Activated CD8-positive, alpha-beta memory T cell treated with anti-CD3 and anti-CD28 coated beads, Interleukin-2, amount 10 ng/mL, durations not matched to agents 7 days and 5 days (primary cell): ENCODE measurements at places on chromosomes 5 and 9. TPM values are rescaled to one million over a fixed set of nuclear protein-coding genes. Genes with fewer than 3 reads are reported as not detected.

The OR1N1 gene
- not detected for total RNA-seq

The PITX1 gene
- 0.14 TPM for total RNA-seq

The INSL6 gene
- total RNA-seq = not detected

The NUTM2G gene
- not detected for total RNA-seq

The CDH9 gene
- total RNA-seq = not detected

The PCDHA3 gene
- total RNA-seq = not detected

The BTNL3 gene
- not detected for total RNA-seq

- no peak overlapping the region for H3K27ac ChIP-seq
- peaks cover 42% of the 10 kb centered on the region for H3K36me3 ChIP-seq
- no peaks in the 10 kb centered on the region for H3K4me1 ChIP-seq
- H3K4me3 ChIP-seq = no peak overlapping the region
- H3K27me3 ChIP-seq = no peaks in the 10 kb centered on the region
- no peak for DNase-seq
These were observed 66.4 kb downstream of the ELL2 start for GRCh38 chr5:95895251-95895650.

DNA sequence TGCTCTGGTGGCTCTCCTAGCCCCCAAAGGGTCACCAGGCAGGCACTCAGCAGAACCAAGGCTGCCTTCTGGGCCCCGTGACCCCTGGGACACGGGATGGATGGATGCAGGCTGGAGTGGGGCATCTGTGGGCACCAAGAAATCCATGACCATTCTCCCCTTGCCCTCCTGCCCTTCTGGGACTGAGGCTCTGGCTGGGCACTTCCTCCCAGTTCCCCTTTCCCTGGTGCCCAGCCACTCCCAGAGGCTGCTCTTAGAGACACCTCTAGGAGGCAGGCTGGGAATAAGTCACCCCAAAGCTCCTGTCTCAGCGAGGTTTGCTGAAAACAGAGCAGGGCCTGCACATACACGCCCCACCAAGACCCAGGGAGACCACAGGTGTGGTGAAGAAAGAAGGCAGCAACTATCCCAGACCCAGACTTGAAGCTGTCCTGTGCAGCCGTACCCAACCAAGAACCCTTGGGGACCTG is 943 bp downstream of the STING1 start:
- H3K27ac ChIP-seq = peak overlapping the region; percentile 98
- peak overlapping the region; percentile 89 for H3K4me3 ChIP-seq
- peak; percentile 57 for DNase-seq
- no peaks in the 10 kb centered on the region for H3K27me3 ChIP-seq
- peaks cover 35% of the 10 kb centered on the region for H3K4me1 ChIP-seq

DNA sequence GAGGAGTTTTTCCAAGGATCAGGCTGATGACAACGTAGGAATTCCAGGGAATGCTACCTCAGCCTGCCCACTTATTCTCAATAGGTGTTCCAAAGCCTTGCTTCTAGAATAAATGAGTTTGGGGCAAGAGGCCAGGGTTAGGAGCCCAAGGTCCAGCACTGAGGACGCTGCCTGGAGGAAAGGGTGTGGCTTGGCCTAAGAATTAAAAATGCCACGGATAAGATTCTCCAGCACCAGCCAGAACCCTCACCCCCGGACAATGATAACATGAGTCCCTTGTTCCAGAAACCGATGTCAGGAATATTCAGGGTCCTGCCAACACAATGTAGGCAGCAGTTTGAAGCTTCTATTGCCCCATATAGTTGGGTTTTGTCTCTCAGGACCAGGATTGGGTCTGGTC is 7.6 kb downstream of the SPRY4 start:
- H3K4me3 ChIP-seq = no peak overlapping the region
- no peak overlapping the region for H3K27ac ChIP-seq
- no peak for DNase-seq
- no peaks in the 10 kb centered on the region for H3K36me3 ChIP-seq
- H3K4me1 ChIP-seq = peaks cover 7% of the 10 kb centered on the region

- no peak for DNase-seq
- H3K27me3 ChIP-seq = peaks cover 2% of the 10 kb centered on the region
- no peak overlapping the region for H3K4me3 ChIP-seq
- no peaks in the 10 kb centered on the region for H3K4me1 ChIP-seq
- no peak overlapping the region for H3K27ac ChIP-seq
These were observed 275.2 kb downstream of the ADGRV1 start for GRCh38 chr5:90833753-90834152.

- peaks cover 48% of the 10 kb centered on the region for H3K27me3 ChIP-seq
- no peak for DNase-seq
- H3K36me3 ChIP-seq = no peaks in the 10 kb centered on the region
- H3K4me1 ChIP-seq = peaks cover 7% of the 10 kb centered on the region
These were observed 6.0 kb upstream of the CCNJL start for GRCh38 chr5:160318409-160318808.

DNA sequence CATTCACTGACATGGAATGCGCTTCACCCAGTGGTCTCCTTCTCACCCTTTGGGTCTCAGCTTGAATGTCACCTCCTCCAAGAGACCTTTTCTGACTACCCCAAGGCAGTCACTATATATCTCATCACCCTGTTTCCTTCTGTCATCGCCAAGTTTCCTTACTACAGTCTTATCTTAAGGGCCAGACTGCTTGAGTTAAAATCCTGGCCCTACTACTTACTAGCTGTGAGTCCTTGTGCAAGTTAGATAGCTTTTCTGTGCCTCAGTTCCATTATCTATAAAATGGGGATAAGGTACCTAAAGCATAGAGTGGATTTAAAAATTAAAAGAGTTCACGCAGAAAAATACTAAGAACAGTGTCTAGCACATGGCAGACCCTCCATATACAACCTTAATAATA is 132.4 kb downstream of the GABBR2 start:
- H3K27ac ChIP-seq = peak overlapping the region; percentile 61
- no peak for DNase-seq
- peaks cover 86% of the 10 kb centered on the region for H3K27me3 ChIP-seq

GRCh38 chr9:129714511-129715061 is 38.3 kb downstream of the PTGES start:
- H3K4me1 ChIP-seq = peaks cover 25% of the 10 kb centered on the region
- peaks cover 22% of the 10 kb centered on the region for H3K27me3 ChIP-seq
- no peak overlapping the region for H3K4me3 ChIP-seq
- no peak overlapping the region for H3K27ac ChIP-seq
- DNase-seq = no peak

- no peak overlapping the region for H3K27ac ChIP-seq
- no peaks in the 10 kb centered on the region for H3K36me3 ChIP-seq
- no peaks in the 10 kb centered on the region for H3K27me3 ChIP-seq
- no peak overlapping the region for H3K4me3 ChIP-seq
These were observed 151.1 kb upstream of the MPDZ start for GRCh38 chr9:13430368-13431221.

- H3K36me3 ChIP-seq = no peaks in the 10 kb centered on the region
- no peak overlapping the region for H3K27ac ChIP-seq
- no peak overlapping the region for H3K4me3 ChIP-seq
- no peaks in the 10 kb centered on the region for H3K4me1 ChIP-seq
- peaks cover 16% of the 10 kb centered on the region for H3K27me3 ChIP-seq
- no peak for DNase-seq
These were observed 9.9 kb upstream of the SH3TC2 start for GRCh38 chr5:149072791-149073190.

DNA sequence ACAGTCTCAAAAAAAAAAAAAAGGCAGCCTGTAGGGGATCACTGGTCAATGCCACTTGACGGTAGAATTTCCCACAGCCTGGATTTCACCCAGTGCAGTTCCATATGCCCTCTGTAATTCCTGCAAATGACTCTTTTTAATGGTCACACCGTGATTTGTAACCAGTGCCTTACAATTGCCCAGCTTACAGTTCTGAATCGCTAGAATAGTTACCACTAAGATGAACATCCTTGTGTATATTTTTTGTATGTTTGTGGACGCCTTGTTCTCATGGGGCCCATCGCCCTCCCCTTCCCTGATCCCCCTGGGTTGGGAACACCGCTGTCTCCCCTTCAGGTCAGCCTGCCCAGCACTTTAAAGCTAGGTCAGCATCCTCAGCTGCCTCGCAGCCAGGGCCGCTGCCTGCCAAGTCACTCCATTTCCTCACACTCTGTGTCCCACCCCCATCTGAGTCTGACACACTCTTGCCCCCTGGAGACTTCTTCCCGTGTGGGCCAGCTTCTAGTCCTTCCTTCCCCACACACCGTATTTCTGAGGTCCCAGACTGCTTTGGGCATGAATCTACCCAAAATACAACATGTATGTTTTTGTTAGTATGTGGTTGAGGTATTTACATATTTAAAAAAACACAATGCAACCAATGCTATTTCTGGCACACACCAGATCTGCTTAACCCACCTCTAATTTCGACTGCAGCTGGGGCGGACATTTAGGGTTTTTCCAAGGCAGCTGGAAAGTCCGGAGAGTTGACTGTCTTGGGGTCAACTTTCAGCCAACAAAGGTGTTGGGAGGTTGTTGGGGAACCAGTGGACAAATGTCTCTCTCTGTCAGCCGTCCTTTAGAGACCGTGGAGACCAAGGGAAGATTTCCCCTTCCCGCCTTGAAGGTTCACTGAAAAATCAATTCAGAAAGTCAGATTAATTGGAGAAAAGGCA is 120.5 kb upstream of the NEK6 start:
- H3K4me1 ChIP-seq = no peaks in the 10 kb centered on the region
- H3K27ac ChIP-seq = no peak overlapping the region
- H3K4me3 ChIP-seq = no peak overlapping the region
- peaks cover 5% of the 10 kb centered on the region for H3K27me3 ChIP-seq

GRCh38 chr9:34233672-34234071 is 54.8 kb downstream of the UBAP1 start:
- H3K27me3 ChIP-seq = no peaks in the 10 kb centered on the region
- no peak for DNase-seq
- no peak overlapping the region for H3K27ac ChIP-seq
- no peaks in the 10 kb centered on the region for H3K4me1 ChIP-seq
- H3K4me3 ChIP-seq = no peak overlapping the region

GRCh38 chr9:91741522-91741921 is 208.5 kb downstream of the ROR2 start:
- no peak for DNase-seq
- no peak overlapping the region for H3K27ac ChIP-seq
- H3K4me1 ChIP-seq = no peaks in the 10 kb centered on the region
- H3K36me3 ChIP-seq = no peaks in the 10 kb centered on the region

- H3K4me1 ChIP-seq = peaks cover 4% of the 10 kb centered on the region
- H3K4me3 ChIP-seq = no peak overlapping the region
- no peaks in the 10 kb centered on the region for H3K27me3 ChIP-seq
- DNase-seq = peak; percentile 31
- no peaks in the 10 kb centered on the region for H3K36me3 ChIP-seq
- H3K27ac ChIP-seq = no peak overlapping the region
These were observed 180.9 kb downstream of the AOPEP start for GRCh38 chr9:94907264-94907936.

DNA sequence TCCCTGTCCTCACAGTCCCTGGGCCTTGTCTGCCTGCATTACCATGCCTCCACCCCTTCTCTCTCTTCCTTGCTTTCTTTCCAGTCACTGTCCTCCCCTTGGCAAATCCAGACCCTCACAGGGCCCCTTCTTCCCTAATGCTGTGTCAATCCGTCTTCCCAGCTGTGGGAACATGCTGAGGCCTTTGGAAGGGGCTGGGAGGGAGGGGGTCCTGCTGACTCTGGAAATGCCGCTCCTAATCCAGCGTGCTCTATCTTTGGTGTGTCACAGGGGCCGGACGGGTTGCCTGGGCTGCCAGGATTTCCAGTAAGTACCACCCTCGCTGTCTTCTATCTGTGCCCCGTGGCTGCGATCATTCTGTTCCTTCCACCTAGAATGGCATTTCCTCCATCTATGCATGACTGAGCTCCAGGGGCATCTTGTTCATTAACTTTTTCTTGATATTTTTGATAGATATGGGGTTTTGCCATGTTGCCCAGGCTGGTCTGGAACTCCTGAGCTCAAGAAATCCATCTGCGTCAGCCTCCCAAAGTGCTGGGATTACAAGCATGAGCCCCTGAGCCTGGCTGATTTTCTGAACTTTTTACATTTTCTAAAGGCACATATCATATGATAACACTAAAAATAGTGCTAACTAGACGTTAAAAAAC is 64.5 kb upstream of the TGFBR1 start:
- no peak overlapping the region for H3K27ac ChIP-seq
- H3K27me3 ChIP-seq = no peaks in the 10 kb centered on the region
- H3K4me3 ChIP-seq = no peak overlapping the region
- H3K36me3 ChIP-seq = peaks cover 21% of the 10 kb centered on the region

DNA sequence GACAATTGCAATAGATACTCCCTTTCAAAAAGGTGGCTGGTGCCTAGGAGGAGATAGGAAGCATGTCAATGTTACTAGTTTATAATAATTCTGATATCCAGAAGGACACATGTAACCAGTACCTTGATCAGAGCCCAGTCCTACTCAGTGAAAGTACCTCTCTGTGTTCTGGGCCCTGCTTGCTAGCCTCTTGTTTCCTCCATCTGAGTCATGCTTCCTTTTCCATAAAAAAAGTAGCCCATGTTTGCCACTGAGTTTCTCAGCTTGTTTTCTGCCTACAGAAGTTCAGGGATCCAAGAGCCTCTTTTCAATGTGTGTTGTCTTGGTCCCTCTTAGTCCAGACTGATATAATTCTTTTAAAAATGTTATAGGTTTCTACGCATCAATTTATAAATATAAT is 149.0 kb downstream of the SSBP2 start:
- H3K4me3 ChIP-seq = no peak overlapping the region

- H3K27me3 ChIP-seq = no peaks in the 10 kb centered on the region
- peaks cover 11% of the 10 kb centered on the region for H3K36me3 ChIP-seq
- peaks cover 14% of the 10 kb centered on the region for H3K4me1 ChIP-seq
These were observed 112.9 kb downstream of the ST8SIA4 start for GRCh38 chr5:100790170-100790665.

DNA sequence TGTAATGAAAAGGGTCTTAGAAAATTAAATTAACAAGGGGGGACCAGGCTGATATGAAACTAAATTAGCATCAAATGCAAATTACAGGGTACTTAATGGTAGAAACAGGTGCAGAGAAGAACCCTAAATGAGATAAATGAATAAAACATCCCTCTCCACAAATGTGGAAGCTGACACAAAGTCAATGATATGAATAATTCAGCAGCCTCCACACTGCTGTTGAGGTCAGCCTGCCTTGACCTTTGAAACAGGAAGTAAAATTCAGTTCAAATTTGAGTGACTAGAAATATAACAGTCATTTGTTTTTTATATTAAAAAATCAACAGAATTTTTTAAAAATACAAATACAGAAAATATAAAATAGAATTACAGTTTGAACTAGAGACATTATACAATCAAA is 40.0 kb downstream of the EBF1 start:
- no peaks in the 10 kb centered on the region for H3K36me3 ChIP-seq
- H3K27ac ChIP-seq = no peak overlapping the region
- peaks cover 55% of the 10 kb centered on the region for H3K27me3 ChIP-seq
- H3K4me1 ChIP-seq = no peaks in the 10 kb centered on the region
